ENCODE measurements at places on chromosomes 7 and 10.
A peak's percentile ranks its signal among the peaks of the same experiment; 100 is the strongest.

DNA sequence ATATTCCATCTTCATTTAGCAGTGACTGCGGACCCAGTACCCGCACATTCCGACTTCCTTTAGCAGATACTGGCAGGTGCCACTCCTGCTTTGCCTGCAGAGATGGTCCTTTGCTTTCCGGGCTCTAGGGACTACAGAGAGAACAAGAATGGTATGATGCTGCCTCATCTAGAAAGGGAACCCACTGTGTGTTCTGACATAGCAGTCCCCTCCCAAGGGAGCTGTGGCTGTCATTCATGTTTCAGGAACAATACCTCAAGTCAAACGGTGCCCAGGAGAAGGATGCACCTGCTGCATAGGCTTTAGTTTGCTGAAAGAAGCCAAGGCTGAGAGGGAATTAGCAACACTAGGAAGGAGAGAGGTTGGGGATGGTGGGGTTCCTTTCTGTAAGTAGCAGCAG is 15.9 kb upstream of the TMEM72 start:
- no peak for DNase-seq

DNA sequence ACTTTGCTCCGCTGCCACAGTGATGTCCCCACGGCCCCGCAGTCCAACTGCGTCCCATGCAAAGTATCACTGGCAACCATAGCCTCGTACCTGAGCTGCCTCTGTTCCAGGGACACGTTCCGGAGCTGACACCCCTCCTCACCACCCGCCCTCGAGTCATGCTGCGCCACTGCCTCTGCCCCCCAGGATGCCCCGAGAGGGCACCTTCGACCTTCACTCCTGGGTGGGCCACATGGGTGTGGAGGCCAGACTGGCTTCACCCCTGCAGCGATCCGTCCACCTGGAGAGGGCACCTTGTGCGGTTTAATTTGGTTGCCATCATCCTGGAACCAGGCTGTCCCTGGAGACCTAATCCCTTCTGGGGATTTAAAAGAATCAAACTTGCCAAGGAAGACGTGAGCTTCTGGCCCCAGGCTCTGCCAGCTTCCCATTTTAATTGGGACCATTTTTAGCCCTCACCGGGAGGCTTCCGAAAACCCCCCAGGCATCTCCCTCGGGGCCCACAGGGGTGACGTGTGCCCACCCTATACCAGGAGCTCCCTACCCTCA is 19.2 kb upstream of the TNRC18 start:
- no peak for DNase-seq

DNA sequence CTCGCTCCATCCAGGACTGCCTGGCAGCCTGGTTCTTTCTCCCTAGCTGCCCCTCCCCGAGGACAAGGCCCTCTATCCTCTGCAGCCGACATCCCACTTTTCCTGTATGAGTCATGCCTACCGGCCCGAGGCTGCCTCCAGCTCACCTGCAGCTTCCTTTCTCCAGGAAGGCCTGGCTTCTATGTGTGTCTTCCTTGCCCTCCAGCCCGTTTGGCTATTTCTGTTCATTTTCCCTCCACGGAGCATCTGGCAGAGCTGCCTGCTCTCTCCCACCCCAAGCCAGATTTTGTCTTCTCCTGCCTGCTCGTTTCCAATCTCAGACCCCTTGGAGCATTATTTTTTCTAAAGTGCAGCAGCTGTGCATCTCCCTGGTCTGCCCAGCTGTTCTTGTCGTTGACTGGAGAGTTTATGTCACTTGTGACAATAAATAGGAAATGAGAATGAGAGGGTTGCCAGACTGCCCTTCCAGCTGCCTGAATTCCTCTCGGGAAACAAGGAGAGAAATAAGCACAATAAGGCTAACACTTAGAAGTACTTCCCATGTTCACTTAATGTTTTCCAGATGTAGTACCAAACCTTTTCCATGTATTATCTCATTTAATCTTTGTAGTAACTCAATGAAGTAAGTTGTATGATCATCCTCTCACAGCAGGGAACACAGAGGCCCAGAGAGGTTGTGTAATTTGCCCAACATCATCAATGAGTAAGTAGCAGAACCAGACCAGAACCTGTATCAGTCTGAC is 19.7 kb downstream of the UBTD1 start:
- no peak for DNase-seq

- DNase-seq, result no peak
Observed at GRCh38 chr7:48875045-48875916, 49.1 kb upstream of the CDC14C start.

DNA sequence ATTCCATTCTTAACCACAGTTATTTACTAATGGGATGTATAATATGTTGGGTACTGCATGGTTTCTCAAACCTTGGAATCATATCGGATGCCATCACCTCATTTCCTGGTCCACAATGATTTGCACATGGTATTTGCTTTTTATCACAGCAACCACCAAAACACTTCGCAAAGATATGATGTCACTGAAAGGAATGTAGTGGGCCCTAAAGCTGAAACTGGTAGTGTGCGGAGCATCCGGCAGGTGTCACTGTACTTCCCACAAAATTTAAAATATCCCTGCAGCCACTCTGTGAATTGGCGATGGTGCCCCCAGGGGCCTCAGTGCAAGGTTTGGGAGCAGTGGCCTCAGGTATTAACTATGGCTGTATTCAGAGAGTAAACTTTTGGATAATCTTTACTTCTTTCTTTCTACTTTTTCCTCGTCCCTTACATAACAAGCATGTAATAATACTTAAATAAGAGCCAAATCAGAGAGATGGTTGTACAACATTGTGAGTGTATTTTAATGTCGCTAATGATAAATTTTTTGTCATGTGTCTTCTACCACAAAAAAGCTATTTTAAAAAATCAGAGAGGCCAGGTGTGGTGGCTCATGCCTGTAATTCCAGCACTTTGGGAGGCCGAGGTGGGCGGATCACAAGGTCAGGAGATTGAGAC is 66.2 kb downstream of the FAM241B start:
- DNase-seq, result peak; percentile 18

DNA sequence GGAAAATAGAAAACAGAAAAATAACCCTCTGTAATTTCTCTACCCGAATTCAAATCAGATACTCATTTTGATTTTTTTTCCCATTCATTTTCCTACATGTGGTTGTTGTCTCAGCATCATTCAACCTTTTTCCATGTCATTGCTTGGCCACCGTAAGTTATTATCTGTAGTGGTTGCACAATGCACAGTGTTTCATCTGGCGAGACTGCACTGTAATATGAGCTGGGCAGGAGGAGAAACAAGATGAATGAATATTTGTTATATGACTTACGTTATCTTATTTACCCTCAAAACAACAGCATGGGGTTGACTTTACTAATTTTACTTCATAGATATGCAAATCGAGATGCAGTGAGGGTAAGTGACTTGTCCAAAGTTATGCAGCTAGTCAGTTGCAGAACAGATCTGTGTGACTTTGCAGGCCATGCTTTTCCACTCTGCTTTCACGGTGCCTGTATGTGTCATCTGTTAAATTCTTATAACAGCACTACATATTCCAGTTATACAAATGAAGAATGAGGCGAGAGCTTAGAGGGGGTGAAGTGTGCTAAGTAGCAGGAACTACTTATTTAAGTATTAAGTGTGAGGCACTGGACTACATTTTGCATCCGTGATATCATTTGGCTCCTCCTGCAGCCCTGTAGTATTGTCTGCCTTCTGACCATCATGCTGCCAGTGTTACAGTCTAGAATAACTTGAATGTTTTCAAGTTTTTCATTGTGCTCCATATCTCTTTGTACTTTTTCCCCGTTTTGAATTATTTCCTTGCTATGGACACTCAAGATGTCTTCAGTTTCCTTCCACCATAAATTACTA is 56.7 kb downstream of the ZMYND11 start:
- DNase-seq, result no peak

GRCh38 chr7:64046041-64046389 is 781 bp downstream of the ZNF727 start:
- no peak for DNase-seq

DNA sequence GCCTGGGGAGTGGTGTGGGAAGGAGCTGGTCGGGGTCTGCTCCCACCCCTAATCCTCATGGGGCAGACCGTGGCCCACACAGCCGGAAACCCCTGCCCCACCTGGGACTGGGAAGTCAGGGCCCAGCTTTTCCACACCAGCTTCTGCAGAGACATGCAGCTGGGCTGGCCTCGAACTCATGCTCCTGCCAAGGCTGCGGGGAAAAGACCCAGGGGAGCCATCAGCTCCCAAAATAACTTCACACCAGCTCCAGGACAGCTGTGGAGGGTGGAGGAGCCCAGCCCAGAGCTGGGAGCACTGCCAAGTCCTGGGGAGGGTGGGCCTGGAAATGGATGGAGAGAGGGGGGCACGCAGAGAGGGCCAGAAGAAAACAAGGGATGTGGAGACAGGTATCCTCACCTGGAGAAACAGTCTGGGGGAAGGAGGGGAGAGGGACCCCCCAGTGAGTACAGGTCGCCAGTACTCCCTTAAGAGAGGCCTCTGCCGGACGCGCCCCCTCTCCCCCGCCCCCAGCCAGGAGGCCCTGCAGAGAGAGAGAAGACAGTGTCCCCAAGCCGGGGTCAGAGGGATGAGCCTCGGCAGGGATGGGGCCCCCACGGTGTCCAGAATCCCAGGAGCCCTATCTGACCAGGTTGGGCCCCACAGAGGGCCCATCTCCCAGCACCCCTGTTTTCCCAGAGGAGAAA is 11.5 kb upstream of the GRIFIN start:
- no peak for DNase-seq

DNA sequence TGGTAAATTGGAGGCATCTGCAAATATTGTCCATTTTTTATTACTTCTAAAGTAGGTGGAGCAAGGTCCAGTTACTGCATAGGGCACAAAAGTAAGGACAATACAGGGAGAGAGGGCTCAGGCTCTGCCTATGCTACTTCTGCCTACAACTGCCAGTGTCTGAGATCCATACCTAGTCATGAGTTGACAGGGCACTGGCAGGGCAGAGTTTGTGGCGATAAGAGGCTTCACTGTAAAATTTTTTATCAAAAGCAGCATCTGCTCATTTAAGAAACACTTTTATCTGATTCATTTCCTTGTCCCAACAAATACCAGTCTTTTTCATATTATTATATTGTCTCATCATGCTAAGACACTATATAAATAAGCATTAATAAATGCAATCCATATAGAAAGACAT is 178.0 kb downstream of the LRRN3 start:
- DNase-seq, result no peak
